Cardiac fibroblast (primary cell): ENCODE measurements at places on chromosomes 1 and 21.

GRCh38 chr1:76013206-76013581 is 61.4 kb upstream of the ST6GALNAC3 start:
- DNase-seq = no peak

DNA sequence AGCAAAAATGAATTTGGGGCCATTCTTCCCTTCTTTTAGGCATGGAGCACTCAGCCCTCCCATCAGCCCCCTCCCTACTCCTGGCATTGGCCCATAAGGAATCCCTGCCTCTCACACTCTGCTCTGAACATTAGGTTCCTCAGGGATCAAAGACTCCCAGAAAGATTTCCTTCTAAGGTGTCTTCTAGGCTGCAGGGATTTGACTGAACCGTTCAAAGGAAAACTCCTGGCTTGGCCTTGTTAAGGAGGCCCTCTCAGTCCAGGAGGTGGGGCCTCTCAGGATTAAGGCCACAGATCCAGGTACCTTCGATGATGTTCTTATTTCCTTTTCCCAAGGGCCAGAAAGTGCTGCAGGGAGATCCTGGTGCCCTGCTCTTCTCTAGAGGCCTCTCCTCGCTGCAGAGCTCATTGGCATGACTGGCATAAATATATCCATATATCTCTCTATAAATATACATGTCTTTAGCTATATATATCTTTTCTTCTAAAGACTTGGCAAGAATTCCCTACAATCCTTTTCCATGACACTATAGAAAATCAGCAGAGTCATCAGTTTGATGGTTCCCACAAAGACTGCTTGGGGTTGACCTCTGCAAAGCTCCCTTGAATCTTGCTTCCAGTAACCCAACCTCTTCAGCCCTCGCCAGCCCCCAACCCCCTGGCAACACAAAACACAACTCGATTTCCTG is 59.1 kb downstream of the PLXNA2 start:
- peak; percentile 53 for DNase-seq

DNA sequence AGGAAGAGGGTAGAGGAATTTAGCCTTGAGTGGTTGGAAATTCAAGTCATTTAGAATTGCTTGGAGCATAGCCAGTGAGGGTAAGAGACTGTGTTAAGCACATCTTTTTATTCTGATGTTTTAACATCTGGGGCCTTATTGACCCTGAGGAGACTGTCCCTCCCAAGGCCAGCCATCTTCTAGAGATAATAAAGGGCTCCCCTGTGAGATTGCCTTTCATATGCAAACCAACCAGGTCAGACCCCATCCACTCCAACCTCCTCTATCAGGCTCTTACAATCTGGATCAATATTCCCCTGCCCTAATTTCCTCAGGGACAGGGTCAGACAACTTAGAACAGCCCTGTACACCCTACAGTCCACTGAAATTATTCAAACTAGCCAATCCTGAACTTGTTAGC is 93.8 kb downstream of the ATP1B1 start:
- no peak for DNase-seq

DNA sequence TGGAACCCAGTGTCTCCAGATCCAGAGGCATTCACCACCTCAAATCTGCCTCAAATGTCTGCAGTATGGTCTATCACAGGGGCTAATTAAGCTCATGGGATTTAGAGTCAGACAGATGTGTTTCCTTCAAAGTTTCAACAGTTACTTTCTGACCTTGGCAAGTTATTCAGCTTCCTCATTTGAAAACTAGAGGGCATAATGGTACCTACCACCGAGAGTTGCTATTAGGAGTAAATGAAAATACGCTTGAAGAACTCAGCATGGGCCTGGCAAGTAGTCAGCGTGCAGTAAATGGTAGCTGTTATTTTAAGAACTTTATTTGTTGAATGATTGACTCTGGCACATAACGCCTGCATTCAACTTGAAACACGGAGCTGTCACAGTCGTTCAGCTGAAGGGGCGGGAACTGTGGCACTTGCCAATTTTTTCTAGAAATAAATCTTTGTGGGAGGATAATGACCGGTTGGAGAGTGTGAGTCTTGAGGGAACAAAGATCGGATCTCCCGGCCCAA is 1.2 kb upstream of the CAP1 start:
- DNase-seq = no peak

DNA sequence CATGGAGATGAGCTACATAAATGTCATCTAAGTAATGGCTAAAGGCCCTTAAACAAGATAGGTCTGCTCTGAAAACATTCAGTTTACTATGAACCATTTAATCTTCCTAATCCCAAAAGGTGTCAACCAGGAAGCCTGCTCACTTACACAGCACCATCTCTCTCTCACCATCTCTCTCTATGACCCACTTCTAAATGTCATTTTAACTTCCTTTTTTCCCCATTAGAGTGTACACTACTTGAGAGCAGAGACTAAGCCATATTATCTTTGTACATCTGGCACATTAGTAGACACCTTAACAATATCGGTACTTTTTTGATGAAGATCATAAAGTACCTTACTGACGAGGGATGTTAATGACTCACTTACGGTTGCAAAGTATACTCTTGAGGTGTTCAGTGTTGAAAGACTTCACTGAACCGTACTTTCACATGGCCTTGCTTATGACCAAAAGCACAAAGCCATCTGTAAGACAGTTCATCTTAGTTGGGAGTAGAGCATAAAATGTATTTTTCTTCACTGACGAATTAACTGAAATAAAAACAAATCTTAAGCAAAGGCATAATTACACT is 25.4 kb downstream of the FBXO42 start:
- DNase-seq = no peak

DNA sequence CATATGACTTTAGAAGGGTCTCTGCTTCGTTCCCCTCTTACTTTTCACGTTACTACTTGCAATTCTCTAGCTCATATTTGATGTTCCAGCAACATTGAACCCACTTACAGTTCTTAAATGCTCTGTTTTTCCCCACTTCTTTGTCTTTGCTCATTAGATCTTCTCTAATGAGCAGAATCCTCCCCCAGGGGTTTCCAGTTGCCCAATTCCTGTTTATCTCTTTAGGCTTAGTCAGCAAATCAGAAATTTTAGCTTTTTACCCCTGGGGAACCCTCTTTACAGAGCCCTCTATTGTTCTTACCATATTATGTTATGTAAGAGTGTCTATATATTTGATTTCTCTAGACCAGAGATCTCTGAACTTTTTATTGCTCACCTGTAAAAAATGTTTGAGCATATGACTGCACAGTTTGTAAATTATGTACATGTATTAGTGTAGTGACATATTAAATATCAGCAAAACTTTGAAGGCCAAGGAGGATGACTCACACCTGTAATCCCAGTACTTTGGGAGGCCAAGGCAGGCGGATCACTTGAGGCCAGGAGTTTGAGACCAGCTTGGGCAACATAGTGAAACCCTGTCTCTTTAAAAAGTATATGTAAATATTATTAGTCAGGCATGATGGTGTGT is 71.4 kb downstream of the FNBP1L start:
- DNase-seq = peak; percentile 73

- DNase-seq = peak; percentile 27
These were observed 69.5 kb downstream of the NTMT2 start for GRCh38 chr1:170215072-170215885.
